ENCODE measurements at places on chromosomes 13 and 19.

GRCh38 chr13:24039621-24040475, 120.7 kb upstream of the SPATA13 start:
- no peak for DNase-seq

- no peak for DNase-seq
Measured at GRCh38 chr13:27975564-27976361, 6.6 kb upstream of the CDX2 start.

DNA sequence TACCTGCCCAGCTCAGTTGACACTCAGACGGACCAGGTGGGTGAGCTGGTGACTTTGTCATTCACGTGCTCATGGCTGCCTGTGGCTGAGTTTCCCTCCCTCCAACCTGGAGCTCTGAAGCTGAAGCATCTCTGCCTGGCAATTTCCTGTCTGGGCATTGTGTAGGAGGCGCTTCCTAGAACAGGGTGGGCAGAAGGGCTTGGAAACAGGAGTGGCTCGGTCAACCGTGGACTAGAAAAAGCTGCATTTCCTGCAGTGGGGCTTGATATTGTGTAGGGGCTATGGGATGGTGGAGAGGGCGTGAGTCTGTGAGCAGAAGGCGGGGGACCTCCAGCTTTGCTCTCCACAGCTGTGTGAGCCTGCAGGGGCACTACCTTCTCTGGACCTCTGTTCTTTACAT, 278.3 kb downstream of the TEX29 start:
- no peak for DNase-seq

DNA sequence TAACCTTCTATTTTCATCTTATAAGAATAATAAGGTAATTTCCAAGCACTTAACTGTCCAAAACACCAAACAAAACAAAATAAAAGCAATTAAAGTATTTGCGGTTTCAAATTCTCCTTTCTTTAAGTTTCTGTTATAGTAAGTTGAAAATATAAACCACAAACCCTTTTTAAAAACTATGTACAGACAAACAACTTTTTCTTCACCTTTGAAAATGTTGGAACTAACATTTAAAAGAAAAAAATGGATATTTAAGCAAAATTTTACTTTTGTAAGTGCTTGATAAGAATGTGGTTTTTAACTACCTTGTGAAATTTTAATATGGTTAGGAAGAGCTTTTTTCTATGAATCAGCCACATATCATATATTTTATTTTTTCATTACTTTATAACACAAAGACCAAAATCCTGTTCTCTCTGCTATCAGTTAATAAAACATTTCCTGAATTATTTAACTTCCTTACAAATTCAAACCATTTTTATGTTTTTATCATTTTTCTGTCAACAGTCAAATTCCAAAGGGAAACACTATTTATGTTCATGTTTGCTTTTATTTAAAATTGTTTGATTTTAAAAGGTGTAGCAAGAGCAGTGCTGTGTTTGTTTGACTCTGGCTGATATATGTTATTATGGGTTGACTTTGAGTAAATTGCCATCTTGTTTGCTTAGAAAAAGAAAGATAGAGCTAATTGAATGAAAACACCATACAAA, 554.1 kb upstream of the KLHL1 start:
- peak; percentile 1 for DNase-seq

DNA sequence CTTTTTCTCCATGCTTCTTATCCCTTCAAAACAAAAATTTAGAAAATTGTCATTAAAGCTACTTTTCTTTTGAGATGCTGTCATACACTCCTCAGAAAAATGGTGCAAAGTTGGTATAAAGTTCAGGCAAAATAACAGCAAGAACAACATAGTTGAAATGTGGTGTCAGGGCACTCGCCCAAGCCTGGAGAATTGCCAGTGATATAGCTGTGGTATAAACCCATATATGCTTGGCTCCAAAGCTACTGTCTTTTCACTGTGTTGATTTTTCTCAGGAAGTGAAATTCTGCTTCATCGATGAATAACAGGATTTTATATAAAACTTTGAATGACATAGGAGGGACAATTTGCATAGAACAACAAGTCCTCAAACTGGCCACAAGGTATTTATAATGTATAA, 2532.9 kb downstream of the PCDH9 start:
- no peak for DNase-seq

DNA sequence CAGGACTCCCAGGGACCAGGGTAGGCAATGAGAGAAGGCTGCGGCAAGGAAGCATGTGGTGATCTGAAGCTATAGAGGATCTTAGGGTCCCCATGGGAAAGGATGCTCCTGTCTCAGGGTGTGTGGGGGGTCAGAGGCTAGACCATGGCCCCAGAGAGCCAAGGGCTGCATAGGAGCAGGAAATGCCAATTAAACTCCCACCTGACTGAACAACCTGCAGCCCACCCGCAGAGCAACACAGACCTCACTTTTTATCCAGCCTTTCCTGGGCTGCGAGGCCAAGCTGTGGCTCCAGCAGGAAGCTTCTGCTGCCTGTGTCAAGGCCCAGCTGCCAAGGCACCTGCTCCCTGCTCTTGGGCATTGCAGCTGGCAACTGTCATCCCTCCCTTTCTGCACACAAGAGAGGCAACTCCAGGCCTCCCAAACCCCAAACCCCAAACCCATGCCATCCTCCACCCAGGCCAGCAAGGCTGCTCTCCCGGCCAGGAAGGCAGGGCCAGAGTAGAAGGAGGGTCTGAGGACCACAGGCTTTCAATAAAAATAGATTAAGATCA, 290.1 kb downstream of the FOXO1 start:
- no peak for DNase-seq

DNA sequence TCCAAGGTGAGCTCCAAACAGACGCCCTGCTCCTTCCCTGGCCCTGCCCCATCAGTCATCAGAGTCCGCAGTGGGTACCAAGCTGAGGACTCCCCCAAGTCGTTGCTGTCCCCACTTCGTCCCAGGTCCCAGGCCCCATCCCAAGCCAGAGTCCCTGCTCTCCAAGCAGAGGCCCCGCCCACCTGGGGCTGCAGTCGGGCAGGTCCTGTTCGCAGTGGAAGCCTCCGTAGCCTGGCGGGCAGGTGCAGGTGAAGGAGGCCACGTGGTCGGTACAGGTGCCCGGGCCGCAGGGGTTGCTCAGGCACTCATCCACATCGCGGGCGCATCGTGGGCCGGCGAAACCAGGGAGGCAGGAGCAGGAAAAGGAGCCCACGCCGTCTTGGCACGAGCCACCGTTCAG, 19.4 kb downstream of the NOTCH3 start:
- no peak for DNase-seq

DNA sequence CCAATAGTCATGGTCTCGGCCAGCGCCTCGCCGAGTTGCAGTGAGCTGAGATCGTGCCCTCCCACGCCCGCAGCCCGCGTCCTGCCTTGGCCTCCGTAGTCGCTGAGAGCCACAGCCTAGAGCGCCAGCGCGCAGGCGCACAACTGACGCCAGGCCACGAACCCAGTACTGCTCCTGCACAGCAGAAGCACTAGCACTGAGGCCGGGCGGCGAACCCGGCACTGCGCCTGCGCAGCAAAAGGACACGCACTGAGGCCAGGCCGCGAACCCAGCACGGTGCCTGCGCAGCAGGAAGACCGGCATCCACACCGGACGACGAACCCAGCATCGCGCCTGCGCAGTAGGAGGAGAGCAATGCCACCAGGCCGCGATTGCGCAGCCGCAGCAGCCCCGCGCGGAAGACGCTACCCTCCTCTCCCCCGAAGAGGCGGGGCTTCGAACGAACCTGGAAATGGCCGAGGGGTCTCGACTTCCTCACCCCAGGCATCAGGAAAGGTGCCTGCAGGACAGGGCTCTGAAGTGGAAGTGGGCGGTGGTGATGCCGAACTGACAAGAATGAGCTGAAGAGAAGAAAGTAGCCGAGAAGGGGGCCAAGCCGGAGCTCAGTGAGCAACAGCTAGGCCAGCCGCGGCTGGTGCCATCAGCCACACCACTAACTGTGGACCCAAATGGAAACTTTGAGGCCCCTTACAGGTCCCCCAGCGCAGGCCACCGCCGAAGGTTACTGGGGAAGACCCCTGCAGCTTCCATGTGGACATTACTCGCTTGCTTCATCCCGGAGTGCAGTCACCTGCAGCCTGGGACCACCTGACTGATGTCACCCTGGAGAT, 7.5 kb downstream of the F10 start:
- DNase-seq = peak; percentile 45

DNA sequence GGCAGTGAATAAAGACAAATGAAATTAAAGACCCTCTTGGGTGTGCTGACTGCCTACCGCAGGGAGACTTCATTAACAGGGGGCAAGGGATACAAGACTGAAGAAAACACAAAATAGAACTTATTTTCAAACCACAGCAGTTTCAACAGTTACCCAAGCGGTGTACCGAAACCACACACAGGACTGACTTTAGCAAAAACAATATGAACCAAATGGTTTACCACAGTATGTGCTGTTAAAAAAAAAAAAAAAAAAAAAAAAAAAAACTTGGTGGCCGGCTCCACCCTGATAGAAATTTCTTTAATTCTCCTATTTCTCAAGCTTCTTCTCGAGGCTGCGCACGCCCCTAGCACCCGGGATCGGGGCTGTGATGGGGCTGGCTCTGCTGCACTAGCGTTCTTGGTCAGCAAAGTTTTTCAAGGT, 42.6 kb downstream of the KLF2 start:
- DNase-seq = no peak

GRCh38 chr13:54593504-54593903, 1564.9 kb downstream of the OLFM4 start:
- no peak for DNase-seq
